Left colon (tissue), 2 donors: ENCODE measurements at places on chromosomes 12 and 14. TPM values are rescaled to one million over a fixed set of nuclear protein-coding genes. Genes with fewer than 3 reads are reported as not detected.

GRCh38 chr12:61652265-61652664 is 607.9 kb upstream of the USP15 start:
- DNase-seq = no peak

DNA sequence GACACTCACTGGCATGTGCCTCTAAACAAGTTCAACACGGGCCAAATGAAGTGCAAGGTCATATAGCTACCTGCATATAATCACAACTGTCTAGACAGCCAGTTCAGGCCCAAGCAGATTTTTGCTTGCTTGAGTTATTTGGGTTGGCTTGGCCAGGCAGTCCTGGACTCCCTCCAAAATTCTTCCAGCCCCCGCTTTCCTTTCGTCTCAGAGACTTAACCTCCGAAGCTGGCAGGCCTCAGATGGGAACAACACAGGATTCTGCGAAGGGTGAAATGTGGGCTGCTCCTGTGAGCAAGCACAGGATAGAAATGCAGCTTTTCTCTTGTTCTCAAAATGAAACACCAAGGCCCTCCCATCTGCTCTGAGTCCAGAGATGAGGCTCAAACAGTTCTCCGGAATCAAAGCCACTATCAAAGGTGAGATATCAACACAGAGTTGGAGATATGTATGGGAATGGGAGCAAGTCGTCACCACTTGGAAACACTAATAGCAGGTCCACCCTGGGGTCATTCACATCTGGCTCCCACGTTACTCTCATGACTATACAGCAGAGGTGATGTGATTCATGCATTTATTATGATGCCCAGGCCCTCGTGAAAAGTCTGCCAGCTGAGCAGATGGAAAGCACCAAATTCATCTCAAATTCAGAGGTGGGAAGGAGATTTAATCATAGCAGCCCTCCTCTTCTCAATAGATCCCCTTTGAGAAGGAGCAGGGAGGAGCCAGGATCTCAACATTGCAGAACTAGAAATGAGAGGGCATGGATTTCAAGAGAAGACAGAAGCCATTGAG is 389.8 kb downstream of the NUAK1 start:
- no peak for DNase-seq

- DNase-seq = no peak
Measured at GRCh38 chr12:117507548-117507947, 146.1 kb upstream of the NOS1 start.

- no peak for DNase-seq
Measured at GRCh38 chr12:108525681-108526080, 10.6 kb downstream of the FICD start.

- DNase-seq = no peak
Measured at GRCh38 chr12:16352481-16352880, 5.0 kb downstream of the MGST1 start.

GRCh38 chr12:18652596-18652995 is 85.2 kb downstream of the PLCZ1 start:
- DNase-seq = no peak

DNA sequence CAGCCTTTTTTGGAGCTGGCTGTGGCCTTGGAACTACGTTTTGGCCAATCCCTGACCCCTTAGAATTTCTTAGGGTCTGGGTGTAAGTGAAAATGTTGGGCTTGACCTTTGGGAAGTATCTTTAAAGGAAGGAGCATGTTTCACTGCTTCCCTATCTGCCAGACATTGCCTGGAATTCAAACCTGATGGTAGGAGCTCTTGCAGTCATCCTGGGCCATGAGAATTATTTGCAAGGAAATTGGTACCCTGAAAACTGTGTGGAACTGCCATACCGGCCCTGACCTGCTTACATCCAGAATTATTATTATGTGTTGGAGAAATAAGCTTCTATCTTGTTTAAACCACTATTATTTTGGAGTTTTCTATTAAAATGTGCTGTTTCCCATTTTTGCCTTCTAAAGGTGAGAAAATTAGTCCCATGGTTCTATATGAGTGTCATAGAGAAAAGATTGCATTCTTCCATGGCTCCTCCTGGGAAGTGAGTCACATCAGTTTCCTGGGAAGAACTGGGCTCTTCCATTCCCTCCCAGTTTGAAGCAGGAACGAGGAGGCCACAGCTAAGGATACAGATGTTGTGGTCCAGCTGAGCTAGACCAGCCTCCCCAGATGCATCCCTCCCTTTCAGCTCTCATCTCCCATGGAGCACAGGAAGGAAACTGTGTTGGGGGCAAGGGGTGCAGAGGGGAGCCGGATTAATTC is 9.5 kb upstream of the PGF start:
- no peak for DNase-seq

- no peak for DNase-seq
Measured at GRCh38 chr12:30828686-30829085, 73.9 kb upstream of the CAPRIN2 start.

- DNase-seq = no peak
Measured at GRCh38 chr14:58972233-58973017, 216.0 kb upstream of the DAAM1 start.

DNA sequence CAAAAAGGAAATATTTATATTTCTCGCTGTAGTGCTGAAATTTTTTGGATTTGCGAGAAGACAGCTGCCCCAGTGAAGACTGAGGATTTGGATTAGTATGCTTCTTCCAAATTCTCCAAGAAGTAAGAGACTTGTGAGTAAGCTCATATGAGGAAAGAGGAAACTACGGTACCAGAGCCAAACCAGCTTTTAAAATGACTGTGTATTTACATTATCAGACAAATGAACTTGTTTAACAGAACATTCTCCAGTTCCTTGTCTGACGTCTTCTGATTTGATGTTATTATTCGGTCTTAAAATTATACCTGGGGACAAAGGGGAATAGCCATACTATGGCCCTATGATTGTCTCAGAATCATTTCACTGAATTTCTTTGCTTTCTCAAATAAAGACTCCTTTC is 8.0 kb downstream of the CLEC12B start:
- DNase-seq = no peak

DNA sequence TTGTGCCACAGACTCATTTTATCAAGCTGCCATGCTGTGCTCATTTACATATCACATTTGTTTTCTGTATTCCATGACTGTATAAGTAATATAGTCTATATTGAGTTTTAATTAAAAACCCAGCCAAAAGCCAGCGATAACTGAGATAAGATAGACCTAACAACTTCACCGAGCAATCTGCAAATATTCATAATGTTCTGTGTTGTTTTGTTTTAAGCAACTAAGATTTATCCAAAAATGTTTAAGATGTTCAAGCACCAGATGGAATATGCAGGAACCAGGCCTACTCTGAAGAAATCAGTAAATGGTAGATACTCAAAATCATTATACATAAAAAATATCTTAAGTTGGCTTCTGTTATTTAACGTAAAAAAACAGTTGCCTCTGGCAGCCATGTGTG is 295.3 kb downstream of the ITPR2 start:
- no peak for DNase-seq

GRCh38 chr12:107560899-107561285 is 124.7 kb upstream of the PWP1 start:
- DNase-seq = no peak

DNA sequence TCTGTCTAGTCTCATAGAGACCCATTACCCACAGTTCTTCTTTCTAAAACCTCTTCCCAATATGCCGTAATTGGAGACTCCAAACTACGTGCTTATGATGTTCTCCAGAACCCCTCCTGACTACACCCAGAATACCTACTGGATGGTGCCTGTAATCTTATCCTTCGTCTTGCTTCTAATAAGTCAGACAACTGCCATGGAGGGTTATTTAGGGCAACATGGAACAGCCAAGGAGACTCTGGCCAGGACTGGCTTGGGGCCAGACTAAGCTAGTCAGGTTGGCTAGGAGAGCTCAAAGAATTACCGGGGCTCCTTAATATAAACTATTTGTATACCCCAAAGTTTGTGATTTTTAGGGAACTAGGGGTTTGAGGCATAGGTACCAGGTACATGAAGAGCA is 6.8 kb downstream of the PFKM start:
- no peak for DNase-seq

- DNase-seq = peak; percentile 49
Measured at GRCh38 chr12:31117203-31118011, 43.7 kb downstream of the DDX11 start.

The NDRG2 gene
- total RNA-seq = 135 TPM

The SCN8A gene
- total RNA-seq = 9.2 TPM

The NIN gene
- total RNA-seq = 24.7 TPM
